ENCODE measurements at places on chromosomes 4 and X. TPM values are rescaled to one million over a fixed set of nuclear protein-coding genes. Genes with fewer than 3 reads are reported as not detected.

- DNase-seq: no peak
These were observed 44.5 kb downstream of the SLC9A6 start for GRCh38 chrX:136029766-136030165.

The SCML1 gene
- total RNA-seq: 7.2 TPM

The CT83 gene
- total RNA-seq: not detected

The FAM184B gene
- total RNA-seq: not detected

The NUDT9 gene
- total RNA-seq: 36.5 TPM

The FGD1 gene
- total RNA-seq: 6.5 TPM

GRCh38 chr4:87895964-87896621 is 63.3 kb downstream of the MEPE start:
- no peak for DNase-seq

GRCh38 chr4:10740891-10741620 is 56.5 kb upstream of the CLNK start:
- no peak for DNase-seq

- DNase-seq: no peak
These were observed 105.9 kb upstream of the SLC7A11 start for GRCh38 chr4:138348055-138348454.

- DNase-seq: no peak
These were observed 218.2 kb downstream of the SCFD2 start for GRCh38 chr4:53147711-53148110.

DNA sequence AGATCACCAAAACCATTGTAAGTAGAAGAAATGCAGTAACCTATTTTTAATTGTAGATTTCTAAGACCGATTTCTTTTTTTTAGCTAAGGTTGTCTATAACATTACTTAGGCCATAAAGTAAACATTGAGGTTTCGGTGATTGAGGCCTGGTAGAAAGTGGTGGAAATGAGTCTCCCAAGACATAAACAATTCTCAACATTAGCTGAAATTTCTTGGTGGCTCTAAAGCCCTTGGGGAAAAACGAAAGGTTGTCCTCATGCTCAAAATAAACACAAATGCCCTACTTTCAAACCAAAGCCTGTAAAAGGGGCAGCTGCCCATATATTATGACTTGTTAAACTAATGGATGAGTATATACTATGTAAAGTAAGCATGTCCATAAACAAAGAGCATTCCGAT is 98.8 kb downstream of the SCFD2 start:
- no peak for DNase-seq

The SORBS2 gene
- total RNA-seq: 725 TPM

The DRD5 gene
- total RNA-seq: not detected

DNA sequence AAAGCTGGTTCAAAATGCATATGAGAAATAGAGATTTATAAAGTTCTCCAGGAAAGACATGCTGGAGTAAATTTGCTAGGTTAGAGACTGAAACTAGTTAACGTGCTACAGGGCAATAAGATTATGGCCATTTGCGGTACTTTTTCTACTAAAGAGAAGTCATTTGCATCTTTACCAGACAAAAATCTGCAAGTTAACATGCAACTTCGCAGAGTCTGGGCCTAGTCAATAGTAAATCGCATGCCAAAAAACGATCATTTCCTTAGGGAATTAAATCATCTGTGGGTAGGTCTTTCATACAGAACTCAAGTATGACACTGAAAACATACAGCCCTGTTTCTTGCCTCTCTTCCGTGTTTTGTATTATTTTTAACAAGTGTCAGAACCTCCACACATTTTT is 32.8 kb upstream of the REST start:
- no peak for DNase-seq

DNA sequence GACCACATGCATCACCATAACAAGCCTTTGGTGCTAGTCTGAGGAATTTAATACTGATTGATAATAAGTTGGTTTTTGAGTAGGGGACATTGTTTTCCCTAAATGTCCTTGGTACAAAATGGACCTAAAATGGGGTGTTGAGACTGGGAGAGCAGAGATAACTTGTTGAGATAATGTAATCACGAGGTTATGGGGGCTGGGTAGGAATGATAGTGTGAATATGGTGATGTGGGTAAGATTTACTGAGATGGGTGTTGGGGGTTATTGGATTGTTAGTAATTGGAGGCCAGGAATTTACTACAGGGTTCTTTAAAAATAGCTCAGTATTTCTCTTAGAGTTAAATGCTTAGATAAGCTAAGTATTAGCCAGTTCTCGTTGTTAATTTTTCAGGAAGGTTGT is 3.9 kb downstream of the BMP2K start:
- no peak for DNase-seq

DNA sequence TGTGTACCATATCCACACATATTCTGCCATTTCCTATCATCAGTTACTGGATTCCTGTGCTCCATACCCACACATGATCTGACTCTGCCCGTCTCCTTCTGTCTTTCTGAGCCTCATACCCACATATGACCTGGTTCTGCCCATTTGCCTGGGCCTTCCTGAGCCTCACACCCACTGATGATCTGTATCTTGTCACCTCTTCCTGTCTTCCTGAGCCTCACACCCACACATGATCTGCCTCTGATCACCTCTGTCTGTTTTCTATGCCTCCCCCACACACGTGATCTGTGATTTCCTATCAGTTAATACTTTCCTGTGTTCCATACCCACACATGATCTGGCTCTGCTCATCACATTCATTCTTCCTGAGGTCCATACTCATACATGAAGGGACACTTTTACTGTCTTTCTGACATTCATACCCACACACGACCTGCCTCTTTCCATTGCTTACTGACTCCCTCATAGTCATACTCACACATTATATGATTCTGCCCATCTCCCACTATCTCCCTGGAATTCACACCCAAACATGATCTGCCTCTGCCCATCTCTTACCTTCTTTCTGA is 32.5 kb downstream of the SCML1 start:
- no peak for DNase-seq

GRCh38 chr4:118322831-118323502 is 29.8 kb downstream of the PRSS12 start:
- no peak for DNase-seq

The ZBED1 gene
- 25.6 TPM for total RNA-seq

GRCh38 chrX:10900585-10901289 is 210.4 kb upstream of the HCCS start:
- DNase-seq: no peak

The CNGA1 gene
- total RNA-seq: not detected

GRCh38 chrX:53642337-53642736 is 44.2 kb downstream of the HUWE1 start:
- DNase-seq: no peak

DNA sequence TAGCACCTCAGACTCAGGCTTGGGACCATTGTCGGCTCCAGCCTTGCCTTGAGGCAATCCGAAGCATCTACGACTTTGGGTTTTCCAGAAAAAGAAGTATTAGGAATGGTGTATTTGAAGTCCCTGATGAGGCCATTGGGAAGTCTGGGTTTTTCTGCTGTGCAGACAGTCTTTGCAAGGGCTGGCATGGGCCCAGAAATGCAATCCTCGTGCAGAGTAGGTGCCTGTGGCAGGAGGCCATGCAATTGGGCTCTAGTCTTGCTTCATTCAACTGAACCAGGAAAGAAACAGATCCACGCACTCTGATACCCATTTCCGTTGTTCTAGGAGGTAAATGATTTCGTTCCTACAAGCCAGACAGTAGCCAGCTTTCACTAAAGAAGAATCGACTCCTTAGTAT is 12.4 kb downstream of the ZFP92 start:
- DNase-seq: no peak

The SLBP gene
- 13.4 TPM for total RNA-seq

The KLHL13 gene
- 6.5 TPM for total RNA-seq

The NEUROG2 gene
- total RNA-seq: not detected

The CT45A1 gene
- total RNA-seq: not detected

The CCNQ gene
- total RNA-seq: 31.4 TPM

GRCh38 chrX:142251202-142251601 is 46.1 kb upstream of the MAGEC2 start:
- no peak for DNase-seq

GRCh38 chrX:153561337-153561736 is 37.6 kb downstream of the CCNQ start:
- DNase-seq: no peak

DNA sequence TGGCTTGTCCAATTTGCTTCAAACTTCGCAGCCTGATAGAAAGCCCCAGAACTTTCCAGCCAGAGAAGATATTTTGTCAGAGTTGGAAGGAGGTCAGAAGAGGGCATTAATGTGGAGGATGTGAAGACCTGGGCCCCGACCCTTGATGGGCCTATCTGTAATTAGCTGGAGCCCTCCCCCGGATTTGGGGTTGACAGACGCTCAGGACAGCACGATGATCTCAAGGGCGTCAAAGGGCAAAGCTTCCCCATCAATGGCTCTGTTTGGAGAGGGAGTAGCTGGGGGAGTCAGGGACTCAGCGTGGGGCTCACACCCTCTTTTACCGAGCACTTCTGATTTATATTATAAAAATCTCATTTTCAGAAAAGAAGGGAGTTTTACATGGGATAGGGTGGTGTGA is 59.0 kb upstream of the PPP2R3B start:
- no peak for DNase-seq

DNA sequence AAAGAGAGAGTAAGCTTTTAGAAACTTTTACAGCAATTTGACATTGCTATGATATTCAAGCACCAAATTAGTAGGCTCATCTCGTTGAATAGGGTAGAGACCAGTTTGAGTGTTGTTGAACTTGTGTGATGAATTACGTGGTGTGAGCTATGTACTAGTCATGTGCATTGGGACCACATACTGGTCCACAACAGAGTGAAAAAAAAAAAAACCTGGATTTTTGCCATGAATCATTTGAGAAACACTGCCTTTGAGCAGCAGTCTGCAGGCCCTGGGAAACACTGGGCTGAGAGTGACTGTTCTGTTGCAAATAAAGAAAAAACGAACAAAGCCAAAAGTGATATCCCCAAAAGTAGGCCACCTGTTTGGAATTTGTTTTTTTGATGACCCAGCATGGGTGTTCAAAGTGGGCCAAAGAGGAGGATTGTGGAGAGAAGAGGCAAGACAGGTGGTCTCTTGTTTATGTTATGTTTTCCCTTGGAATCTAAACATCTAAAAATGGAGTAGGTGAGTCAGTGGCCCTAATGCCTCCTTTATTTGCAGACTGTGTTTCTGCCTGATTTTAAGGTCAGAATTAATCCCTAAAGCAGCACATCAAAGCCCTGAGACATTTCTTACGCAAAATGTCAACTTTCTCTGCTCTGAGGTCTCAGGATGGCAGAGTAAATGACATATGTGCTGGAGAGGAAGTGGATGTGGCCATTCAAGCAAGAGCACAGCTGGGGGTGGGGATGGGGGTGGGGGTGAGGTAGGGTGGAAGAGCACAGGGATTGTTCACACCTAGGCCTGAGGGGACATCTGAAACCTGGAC is 33.5 kb downstream of the TAF7L start:
- no peak for DNase-seq

DNA sequence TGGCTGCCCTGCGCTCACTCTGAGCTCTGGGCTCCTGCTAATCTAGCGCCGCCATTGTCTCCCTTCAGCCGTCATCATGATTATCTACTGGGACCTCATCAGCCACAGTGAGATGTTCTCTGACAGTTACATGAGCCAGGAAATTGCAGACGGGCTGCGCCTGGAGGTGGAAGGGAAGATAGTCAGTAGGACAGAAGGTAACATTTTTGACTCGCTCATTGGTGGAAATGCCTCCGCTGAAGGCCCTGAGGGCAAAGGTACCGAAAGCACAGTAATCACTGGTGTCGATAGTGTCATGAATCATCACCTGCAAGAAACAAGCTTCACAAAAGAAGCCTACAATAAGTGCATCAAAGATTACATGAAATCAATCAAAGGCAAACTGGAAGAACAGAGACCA is 21.8 kb upstream of the PIN4 start:
- DNase-seq: no peak

The PDGFC gene
- total RNA-seq: 13.6 TPM

GRCh38 chr4:90474484-90474883 is 347.3 kb downstream of the CCSER1 start:
- DNase-seq: no peak

DNA sequence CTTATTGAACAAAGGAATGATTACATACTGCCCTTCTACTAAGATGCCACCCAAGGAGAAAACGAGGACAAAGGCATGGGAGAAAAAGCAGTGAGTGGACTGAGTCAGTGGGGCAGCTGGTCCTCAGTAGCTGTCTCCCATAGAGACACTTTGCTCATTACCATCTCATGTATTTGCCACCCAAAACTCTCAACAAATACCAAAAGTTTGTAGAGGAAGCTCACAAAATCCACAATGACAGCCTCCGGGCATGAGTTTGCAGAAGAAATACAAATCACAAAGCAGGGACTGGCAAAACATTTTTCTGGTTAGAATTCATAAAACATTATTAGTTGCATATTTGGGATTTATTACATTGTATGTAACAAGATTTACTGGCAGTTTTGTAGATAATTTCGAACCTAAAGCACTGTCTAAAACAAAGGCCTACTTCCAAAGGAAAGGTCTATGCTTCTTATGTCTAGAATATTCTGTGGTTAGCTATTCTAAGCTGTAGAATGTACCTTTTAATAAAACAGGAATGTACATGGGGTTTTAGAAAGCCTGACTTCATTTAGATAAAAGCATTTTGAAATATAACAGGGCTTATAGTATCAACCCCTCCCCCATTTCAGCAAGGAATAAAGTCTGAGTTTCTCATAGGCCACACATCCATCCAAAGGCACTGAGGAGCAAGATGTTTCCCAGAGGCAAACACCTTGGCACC is 17.7 kb downstream of the PCDH18 start:
- no peak for DNase-seq

DNA sequence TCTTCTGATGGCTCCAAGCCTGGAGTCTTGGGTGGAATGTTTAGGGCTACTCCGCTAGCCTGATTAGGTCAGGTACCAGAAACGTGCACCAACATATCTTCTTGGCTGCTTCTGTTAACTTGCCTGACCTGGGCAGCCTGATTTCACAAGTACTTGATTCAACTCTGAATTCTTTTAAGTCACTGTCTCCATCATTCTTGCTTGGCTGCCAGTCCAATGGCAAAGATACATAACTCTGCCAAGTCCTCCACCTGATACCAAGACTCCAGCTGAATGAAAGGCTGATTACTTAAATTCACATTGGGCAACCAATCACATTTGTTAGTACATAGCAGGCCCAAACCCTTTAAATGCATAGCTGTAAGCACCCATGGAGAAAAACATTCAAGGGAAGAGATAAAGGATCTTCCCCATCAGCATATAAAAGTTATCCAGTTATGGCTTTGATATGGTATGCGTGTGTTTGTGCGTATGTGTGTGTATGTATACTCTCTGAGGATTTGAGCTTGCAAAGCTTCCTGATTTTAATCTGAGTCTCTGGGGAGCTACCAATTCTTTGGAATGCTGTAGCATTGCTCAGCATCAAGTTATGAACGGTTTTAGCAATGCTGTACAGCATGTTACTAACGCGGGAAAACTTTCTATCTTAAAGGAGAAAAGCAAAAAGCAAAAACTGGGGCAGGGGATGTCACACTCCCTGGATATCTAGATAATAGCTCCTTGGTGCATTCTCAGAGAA is 917.2 kb downstream of the DMD start:
- no peak for DNase-seq

Measured in right cardiac atrium (tissue), 5 donors.